ENCODE measurements at places on chromosomes 12 and 14.

GRCh38 chr12:31337952-31338351 is 12.0 kb upstream of the SINHCAF start:
- ATAC-seq: no peak

DNA sequence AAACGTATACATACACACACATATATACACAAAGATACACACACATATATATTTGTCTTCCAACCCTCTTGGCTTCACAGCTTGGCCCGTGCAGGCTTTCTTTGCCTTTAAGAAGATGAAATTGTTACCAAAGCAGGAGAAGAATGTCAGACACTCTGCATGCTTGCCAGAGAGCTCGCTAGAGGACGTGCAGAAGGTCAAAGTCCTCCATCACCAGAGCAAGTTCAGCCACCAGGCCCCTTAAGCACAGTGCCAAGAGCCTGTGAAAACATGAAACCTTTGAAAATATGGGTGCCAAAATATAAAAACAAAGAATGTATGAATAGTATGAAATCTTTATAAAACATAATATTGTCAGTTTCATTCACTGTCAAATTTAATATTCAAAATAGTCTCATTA is 14.9 kb upstream of the MCRS1 start:
- ATAC-seq: no peak

DNA sequence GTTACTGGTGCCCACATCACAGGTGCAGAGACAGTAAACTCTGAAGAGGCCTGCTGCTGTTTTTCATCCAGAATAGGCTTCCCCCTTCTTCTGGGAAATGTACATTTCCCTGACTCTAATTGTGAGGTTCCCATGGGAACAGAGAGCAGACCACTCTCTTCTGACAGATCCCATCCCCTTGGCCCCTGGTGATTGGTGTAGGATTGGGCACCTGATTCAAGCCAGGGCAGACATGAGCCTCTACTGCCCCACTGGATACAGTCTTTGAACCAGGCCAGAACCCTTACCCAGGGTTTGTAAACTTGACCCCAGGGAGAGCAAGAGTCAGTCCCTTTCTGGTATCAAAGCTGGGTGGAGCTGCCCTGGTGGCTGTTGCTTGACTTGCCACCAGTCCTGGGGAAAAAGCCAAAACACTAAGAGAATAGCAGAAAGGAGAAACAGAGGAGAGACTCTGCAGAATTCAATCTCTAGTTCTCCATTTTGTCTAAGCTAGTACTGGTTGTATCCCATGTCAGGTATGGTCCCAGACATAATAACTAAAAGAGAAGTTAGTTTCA is 14.8 kb upstream of the NFYB start:
- ATAC-seq: no peak

DNA sequence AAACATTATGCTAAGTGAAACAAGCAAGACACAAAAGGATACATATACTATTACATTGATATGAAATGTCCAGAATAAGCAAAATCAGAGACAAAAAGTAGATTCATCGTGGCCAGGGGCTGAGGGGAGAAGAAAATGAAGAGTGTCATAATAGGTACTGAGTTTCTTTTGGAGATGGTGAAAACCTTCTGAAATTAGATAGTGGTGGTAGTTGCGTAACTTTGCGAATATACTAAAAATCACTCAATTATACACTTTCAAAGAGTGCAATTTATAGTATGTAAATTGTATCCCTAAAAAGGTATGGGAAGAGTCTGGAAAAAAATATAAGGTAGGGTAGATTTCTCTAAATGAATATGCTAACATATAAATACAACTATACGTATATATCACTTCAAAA is 22.2 kb downstream of the KANSL2 start:
- no peak for ATAC-seq

DNA sequence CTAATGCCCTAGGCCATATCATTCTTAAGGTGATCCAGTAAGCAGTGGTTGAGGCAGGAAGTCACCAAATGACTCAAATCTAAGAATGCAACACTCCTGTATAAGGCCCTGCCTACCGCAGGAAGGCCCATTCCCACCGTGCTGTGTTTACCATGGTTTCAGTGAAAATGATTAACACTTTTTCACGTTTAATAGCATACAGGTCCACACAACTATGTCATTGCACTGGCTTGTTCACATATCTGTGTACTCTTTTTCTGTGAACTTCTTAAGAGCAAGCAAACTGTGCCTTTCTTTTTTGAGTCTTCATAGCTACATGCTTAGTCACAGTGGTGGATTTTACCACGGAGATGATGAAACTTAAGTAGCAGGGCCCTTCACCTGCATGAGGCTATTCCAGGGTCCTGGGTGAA is 214.9 kb downstream of the CNTN1 start:
- no peak for ATAC-seq

GRCh38 chr12:19376691-19377090 is 62.6 kb upstream of the AEBP2 start:
- ATAC-seq: no peak

All from stimulated activated memory B cell treated with anti-CD40 and anti-IgM and Interleukin-4, amounts not matched to agents 10 μg/mL and 1 μg/mL and 100 μg/mL, for 72 hours (primary cell).